ENCODE measurements at places on chromosomes 4 and X.

- no peak for DNase-seq
Observed at GRCh38 chrX:154056770-154057241, 37.1 kb upstream of the IRAK1 start.

DNA sequence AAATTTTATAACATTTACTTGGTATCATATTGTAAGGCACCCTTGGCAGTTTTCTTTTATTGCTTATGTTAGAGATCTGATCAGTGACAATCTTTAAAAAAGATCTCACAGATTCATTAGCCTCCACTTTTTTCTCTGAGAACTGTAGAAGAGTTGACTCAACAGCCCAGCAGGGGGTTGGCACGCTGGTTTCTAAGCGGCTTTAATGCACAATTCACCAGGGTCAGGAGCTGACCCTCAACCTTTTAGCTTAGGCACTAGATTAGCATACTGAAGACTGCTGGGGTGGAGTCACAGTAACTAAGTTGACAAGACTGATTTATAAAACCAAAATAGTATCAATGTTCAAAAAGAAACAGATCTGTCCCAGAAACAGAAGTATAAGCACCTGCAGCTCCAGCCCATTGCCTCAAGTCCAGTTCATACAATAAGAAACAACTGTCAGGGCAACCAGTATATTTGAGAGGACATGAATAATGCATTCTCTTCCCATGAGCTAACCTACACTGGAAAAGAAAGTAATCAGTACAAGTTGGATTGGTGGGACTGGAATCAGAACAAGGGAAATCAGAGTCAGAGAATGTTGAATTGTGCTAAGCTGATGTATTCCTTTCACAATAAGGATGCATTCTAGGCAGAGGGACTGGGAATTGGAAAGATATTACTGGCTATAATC is 77.6 kb downstream of the PDE5A start:
- no peak for DNase-seq

GRCh38 chr4:56060036-56060435 is 111.3 kb downstream of the CEP135 start:
- DNase-seq = no peak

- DNase-seq = no peak
Observed at GRCh38 chrX:28347476-28347875, 239.8 kb upstream of the IL1RAPL1 start.

DNA sequence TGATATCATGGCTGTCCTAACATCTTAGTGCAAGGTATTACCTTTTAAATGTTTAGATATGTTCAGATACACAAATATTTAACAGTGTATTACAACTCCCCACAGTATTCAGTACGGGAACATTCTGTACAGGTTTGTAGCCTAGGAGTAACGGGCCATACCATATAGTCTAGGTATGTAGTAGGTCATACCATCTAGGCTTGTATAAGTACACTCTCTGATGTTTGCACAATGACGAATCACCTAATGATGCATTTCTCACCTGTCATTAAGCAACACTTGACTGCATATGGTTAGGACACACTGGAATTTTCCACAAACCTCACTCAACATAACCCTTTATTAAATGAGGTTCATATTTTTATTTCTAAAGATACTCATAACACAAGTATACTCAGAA is 67.7 kb downstream of the THOC2 start:
- DNase-seq = no peak

DNA sequence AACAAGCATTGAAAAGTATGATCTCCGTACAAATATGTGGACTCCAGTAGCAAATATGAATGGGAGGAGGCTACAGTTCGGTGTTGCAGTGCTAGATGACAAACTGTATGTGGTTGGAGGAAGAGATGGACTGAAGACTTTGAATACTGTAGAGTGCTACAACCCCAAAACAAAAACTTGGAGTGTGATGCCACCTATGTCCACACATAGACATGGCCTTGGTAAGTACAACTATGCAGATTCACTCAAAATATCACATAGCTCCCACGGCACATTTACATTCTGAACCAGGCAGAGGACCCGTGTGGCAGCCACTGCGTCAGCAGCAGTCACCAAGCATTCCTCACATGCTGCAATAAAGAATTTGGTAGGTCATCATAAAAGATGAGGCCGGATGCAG is 41.3 kb downstream of the KLHL5 start:
- no peak for DNase-seq

- DNase-seq = no peak
Observed at GRCh38 chr4:141807103-141807891, 170.9 kb downstream of the IL15 start.

DNA sequence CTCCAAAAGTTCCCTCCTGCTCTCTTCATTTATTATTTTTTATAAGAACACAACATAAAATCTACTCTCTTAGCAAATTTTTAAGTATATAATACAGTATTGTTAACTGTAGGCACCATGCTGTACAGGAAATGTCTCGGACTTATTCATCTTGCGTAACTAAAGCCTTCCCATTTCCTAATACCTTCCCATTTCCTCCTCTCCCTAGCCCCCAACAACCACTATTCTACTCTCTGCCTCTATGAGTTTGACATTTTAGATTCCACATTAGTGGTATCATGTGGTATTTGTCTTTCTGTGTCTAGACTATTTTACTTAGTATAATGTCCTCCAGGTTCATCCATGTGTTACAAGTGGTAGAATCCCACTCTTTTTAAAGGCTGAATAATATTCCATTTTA is 15.8 kb upstream of the SYTL4 start:
- DNase-seq = no peak

GRCh38 chr4:137538526-137538925 is 6.2 kb upstream of the PCDH18 start:
- no peak for DNase-seq

- DNase-seq = no peak
Observed at GRCh38 chrX:10769195-10769594, 148.8 kb upstream of the MID1 start.

DNA sequence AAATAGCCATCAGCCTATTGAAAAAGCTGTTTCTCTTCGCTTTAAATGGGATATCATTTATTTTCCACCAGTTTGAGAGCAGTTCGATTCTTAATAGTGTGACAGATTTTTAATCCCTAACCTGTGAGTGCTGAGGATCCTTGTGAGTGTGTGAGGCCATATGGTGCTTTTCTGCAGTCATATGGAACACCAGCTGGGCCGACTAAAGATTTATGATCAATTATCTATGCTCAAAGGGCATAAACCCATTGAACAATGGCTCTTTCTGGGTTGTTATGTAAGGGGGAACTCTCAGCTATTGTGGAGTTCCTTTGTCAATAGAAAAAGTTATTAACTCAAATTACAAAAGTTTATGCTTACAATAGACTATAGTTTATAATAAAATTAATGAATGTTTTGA is 1003.6 kb downstream of the FAT4 start:
- DNase-seq = no peak

- no peak for DNase-seq
Observed at GRCh38 chr4:95095348-95095974, 337.7 kb downstream of the BMPR1B start.

GRCh38 chr4:16492872-16493271 is 266.6 kb upstream of the TAPT1 start:
- no peak for DNase-seq

DNA sequence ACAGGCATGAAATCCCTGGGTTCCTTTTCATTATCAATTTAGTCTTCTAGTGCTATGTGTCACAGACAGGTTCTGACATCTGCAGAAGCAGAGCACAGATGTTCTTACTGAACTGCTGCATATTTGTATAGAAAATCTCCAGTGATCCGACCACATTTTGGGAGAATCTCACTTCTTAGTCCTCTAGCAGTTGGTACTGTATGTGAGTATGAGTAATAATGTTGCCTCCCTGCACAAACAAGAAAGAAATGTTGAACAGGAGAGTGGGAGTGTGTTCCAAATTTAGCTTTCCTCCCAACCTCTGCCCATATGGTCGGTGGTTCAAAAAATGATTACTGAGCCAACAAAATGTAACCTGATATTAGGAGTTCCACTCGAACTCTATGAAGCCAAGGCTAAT is 165.3 kb upstream of the GPC4 start:
- no peak for DNase-seq

DNA sequence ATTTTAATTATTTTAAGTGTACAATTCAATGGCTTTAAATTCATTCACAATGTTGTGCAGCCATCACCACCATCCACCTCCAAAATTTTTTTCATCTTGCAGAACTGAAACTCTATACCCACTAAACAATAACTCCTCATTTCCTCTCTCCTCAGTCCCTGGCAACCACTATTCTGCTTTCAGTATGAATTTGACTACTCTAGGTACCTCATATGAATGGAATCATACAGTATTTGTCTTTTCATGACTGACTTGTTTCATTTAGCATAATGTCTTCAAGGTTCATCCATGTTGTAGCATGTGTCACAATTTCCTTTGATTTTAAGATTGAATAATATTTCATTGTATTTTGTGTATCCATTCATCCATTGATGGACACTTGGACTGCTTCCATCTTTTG is 46.9 kb downstream of the KIF4A start:
- no peak for DNase-seq

GRCh38 chr4:3026540-3026939 is 47.8 kb downstream of the HTT-AS start:
- no peak for DNase-seq

GRCh38 chrX:130834149-130834548 is 68.9 kb downstream of the ENOX2 start:
- DNase-seq = no peak

GRCh38 chr4:86831262-86832130 is 17.7 kb downstream of the SLC10A6 start:
- DNase-seq = no peak

DNA sequence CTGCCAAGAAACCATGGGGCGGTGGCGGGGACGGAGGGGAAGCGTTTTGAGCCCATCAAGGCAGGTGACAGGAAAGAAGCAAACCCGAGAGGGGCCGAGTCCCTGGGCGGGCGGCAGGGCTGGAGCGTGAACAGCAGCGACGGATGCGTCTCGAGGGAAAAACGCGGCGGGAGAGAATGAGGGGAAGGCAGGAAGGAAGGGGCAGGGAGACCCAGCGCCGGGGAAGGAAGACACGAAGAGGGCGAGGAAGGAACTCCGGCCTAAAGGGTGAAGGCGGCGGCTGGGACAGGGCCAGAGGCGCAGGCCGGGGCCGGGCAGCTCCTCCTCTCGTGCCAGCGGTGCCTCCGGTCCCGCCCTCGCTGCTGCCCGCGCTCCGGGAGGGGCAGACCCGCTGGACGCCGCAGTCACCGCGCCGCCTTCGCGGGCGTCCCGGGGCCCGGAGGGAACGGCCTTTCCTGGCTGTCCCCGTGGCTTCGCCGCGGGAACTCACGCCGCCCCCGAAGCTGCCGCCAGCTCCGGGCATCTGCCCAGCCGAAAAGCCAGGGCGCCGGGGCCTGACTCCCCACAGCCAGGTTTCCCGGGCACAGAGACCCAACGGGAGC is 751 bp upstream of the RGS12 start:
- DNase-seq = no peak

GRCh38 chr4:16483540-16483939 is 257.3 kb upstream of the TAPT1 start:
- no peak for DNase-seq
